ENCODE measurements at places on chromosomes 4 and X.
A peak's percentile ranks its signal among the peaks of the same experiment; 100 is the strongest.

- no peak for DNase-seq
Measured at GRCh38 chr4:76969941-76970529, 20.5 kb downstream of the SEPTIN11 start.

GRCh38 chr4:163558539-163559044, 64.1 kb downstream of the TMA16 start:
- no peak for DNase-seq

GRCh38 chr4:101419336-101420135, 72.2 kb upstream of the PPP3CA start:
- no peak for DNase-seq

DNA sequence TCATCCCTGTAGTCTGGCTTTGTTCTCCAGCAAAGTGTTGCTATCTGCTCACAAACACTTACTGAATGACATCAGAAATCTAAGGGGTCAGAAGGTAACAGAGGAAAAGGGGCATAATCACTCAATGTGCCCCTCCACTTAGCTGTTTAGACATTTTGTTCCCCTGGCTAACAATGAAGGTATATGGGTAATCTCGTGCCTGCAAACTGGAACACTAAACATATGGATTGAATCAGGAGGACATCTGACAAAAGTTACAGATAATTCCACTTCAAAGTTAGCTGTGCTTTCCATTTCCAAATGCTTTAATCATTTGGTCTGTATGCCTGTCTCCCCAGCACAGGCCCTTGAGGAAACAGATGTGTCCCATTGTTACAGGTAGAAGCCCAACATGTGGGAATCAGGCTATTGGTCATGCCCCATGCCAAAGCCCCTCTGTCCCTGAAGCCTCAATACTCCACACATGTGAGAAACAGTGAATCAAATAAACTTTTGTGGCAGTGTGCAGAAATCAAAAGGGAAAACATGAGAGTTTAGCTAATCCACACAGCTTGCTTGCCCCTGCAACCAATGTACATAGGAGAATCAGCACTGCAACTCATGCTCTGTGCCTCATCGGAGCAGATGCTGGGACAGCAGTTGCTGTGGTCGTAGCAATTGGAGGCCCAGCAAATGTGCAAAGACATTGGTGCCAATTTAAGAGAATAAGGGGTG, 111.7 kb downstream of the RNF150 start:
- no peak for DNase-seq

- no peak for DNase-seq
Measured at GRCh38 chr4:92183825-92184224, 119.9 kb upstream of the GRID2 start.

GRCh38 chrX:136064661-136065043, 79.4 kb downstream of the SLC9A6 start:
- no peak for DNase-seq

DNA sequence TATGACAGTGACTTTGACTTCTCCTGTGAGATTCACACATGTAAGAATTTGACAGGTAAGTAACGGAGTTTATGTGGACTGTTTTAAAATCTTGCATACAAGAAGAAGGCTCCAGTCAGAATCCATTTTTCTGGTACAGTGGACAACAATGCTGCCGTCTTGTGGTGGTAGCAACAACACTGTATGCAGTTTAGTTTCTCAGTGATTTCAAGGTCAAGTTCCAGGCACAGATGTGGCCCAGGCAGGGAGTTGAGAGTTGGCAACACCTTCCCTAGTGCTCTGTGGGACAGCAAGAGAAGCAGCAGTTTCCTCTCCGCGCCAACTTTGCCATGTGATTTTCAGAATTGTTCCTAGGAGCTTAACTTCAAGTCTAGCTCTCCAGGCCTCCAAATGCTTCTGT, 56.0 kb upstream of the STPG2 start:
- no peak for DNase-seq

GRCh38 chr4:127558088-127558487, 74.7 kb upstream of the INTU start:
- no peak for DNase-seq

- no peak for DNase-seq
Measured at GRCh38 chr4:52914051-52914605, 52.0 kb downstream of the RASL11B start.

DNA sequence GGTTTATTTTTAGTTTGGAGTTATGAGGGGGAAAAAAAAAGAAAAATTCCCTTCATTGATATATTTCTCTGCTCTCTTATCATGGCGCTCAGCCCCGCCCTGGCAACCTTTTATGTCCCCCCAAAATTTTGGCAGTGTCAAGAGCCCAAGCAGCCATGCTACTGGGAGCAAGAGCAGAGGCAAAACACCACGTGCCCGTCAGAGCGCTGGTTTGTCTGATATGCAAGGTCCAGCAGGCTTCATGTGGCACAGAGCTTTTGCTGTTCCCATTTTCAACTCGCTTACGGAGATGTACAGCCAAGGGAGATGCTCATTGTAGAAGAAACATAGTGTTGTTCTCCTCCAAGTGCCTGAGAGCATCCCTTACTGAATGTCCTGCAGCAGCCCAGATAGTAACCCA, 27.3 kb downstream of the SLITRK2 start:
- DNase-seq: no peak

GRCh38 chr4:121651597-121651996, 45.2 kb downstream of the ANXA5 start:
- DNase-seq: no peak

DNA sequence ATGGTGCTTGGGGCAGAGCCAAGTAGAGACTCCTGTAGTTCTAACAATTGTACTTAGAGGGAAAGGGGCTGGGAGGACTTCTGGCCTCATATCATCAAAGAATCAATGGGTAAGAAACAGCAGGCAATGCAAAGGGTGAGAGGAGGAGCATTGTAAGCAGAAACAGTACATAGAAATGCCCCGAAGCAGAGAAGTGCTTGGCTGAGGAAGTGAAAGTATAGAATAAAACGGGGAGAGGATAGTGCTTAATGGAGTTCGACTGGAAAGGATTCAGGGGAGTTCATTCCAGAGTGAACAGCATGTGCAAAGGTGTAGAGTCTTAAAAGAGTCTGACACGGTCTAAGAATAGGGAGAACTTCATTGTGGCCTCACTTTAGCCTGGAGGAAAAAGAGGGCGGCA, 103.0 kb downstream of the SYNPO2 start:
- no peak for DNase-seq

- DNase-seq: no peak
Measured at GRCh38 chr4:2816401-2816954, 23.6 kb downstream of the SH3BP2 start.

DNA sequence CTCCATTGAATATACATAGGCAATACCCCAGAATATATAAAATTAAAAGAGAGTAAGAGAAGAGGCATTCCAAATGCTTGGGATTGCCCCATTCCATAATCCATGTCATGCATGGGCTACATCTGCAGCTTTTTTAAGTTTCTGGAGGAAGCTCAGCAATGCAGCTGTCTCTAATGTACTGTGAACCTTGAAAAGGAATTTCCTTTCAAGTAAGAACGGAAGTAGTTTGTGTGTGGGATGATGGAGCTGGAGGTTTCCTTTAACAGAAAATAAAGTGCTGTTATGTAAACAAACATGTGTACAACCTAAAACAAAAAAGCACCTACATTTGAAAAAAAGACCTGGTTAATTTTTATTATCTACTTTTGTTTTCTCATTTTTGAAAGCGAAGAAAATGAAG, 303.5 kb downstream of the BMPR1B start:
- no peak for DNase-seq

DNA sequence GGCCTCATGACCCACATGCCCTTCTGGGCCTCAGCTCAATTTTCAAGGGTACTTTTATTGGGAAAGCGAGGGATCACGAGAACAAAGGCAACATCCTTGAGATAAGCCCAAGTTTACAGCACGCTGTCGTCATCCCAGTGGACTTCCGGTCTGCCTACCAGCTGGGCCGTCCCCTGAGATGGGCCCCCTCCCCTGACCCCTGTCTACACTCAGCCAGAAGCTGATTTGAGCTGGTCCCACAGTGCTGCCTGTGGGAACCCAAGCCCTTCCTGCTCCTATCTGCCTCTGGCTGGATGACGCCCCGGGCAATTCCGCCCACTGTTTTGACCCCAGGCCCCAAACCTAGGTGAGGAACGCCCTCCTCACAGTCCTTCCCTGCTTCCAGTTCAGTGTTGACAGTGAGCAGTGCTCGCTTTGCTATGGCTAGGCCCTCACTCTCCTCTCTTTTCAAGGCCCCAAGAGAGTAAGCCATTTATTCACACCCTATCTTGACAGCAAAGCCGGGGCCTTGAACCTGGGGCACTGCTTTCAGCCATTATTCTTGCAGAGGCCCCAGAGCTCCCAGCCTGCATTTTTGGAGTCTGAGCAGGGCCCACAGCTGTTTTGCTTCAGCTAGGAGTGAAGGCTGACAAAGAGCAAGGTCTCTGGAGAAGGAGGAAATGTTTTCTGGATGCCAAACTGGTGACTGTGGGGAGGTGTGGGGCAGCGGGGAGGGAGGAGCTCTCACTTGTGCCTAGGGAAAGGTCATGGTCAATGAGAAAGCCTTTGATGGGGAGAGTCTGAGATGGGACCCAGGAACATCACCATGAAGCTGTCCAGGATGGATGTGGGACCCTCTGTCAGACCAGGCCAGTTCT, 164.6 kb upstream of the BCOR start:
- DNase-seq: no peak

- no peak for DNase-seq
Measured at GRCh38 chrX:24283127-24283794, 30.6 kb downstream of the SUPT20HL2 start.

DNA sequence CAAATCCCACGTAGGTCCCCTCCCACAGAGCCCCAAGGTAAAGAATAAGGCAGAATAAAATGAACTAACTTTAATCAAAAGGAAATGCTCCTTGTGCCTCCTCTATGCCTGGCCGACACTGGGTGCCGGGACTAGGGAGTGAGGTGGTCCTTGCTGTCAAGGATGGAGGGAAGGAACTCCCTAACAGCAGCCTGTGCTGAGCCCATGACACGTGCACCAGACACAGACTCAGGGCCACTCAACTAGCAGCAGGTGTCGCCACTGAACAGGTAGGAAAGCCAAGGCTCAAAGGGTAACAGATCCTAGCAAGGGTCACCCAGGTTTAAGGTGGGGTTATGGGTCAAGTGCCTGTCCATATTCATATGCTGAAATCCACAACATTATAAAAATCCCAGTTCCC, 29.2 kb downstream of the MSX1 start:
- no peak for DNase-seq

- DNase-seq: peak; percentile 28
Measured at GRCh38 chrX:21972721-21973120, 32.2 kb downstream of the SMS start.

- no peak for DNase-seq
Measured at GRCh38 chr4:79650794-79651431, 242.9 kb upstream of the GK2 start.

- no peak for DNase-seq
Measured at GRCh38 chr4:84901173-84901572, 65.3 kb downstream of the WDFY3 start.

DNA sequence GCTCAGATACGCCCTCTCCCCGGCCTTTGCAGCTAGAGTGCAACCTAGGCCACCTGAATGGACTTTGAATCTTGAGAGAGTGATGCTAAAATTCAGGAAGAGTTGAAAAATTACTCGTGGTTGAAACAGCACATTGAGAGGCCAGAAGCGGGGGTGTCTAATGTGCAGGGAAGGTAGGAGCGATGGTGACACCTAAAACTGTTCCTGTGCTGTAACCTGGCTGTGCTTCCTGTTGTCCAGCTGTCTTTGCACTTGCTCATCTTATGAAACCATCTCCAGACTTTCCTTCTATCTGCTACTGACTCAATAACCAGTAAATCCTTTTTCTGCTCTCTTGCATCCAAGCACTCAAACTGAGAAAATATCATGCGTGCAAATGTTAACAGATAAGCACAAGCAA, 106.4 kb upstream of the RPS6KA3 start:
- no peak for DNase-seq

GRCh38 chrX:311156-312129, 7.2 kb downstream of the GTPBP6 start:
- no peak for DNase-seq

GRCh38 chr4:687971-688853, 739 bp downstream of the SLC49A3 start:
- no peak for DNase-seq

DNA sequence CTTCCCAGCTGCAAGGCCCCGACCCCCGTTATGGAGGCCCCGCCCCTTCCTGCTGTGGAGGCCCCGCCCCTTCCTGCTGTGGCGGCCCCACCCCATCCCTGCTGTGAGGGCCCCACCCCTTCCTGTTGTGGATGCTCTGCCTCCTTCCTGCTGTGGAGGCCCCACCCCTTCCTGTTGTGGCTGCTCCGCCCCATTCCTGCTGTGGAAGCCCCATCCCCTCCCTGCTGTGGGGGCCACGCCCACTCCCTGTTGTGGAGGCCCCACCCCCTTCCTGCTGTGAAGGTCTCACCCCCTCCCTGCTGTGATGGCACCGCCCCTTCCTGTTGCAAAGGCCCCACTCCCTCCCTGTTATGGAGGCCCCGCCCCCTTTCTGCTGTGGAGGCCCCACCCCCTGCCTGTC, 104.9 kb upstream of the PSAPL1 start:
- peak; percentile 23 for DNase-seq

- DNase-seq: no peak
Measured at GRCh38 chr4:162865102-162865501, 301.6 kb downstream of the NAF1 start.

DNA sequence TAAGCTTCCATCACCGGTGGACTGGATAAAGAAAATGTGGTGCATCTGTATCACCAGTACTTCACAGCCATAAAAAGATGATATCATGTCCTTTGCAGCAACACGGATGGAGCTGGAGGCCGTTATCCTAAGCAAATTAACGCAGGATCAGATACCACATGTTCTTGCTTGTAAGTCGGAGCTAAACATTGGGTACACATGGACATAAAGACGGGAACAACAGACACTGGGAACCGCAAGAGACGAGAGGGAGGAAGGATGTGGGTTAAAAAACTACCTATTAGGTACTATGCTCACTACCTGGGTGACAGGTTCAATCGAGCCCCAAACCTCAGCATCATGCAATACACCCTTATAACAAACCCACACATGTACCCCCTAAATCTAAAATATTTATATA, 16.3 kb upstream of the IDS start:
- DNase-seq: no peak

- DNase-seq: no peak
Measured at GRCh38 chrX:141642979-141643378, 53.5 kb downstream of the SPANXA2 start.

DNA sequence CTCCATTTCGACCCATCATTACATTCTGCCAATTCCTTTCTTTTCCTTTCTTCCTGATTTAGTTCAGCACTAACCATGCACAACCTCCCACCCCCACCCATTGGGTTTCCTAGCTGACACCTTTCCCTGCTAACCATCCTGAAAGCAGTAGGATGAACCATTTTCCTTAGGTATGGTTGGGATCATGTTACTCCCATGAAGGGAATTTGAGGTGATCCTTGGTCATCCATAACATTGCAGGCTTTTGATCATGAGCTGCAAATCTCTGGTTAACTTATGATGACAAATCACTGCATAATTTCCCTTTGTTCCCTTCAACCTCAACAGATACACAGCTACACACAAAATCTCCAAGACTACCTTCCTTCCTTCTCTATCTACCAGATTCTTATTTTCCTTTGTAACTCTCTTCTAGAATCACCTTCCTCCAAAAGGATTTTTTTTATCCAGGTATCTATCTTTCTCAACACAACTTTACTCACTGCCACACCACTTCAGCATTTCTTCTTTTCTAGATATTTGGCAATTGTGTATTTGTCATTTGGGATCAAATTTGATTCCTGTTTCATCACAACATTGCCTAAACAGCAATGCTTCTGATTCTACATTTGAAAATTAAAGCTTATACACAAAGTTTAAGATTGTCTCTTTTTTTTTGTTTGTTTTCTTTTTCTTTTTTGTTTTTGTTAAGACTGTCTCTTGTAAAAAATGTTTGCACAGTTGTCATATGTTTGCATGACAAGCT, 145.1 kb downstream of the RBM47 start:
- no peak for DNase-seq

Data from activated CD4-positive, alpha-beta T cell treated with anti-CD3 and anti-CD28 coated beads, Interleukin-2, amount 50 U/mL, for 48 hours (primary cell).